Ascending aorta (tissue), 2 donors: ENCODE measurements at places on chromosomes 7 and 10.

DNA sequence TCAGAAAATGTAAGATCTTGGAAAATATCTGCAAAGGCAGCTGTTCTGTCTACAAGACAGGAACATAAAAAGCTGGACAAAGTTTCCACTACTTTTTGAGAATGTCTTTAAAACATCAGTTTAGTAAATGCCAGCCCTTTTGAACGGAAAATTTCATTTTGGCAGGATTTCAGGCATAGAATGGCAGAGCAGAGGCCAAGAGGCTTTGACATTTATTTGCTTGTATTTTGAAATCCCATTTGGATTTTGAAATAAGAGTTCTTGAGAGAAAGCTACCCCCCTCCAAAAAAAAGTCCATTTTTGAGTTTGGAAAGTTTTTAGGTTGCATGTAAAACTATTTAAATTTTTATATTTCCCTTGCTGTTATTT lies 3.1 kb upstream of the ETV1 start:
- DNase-seq = no peak

DNA sequence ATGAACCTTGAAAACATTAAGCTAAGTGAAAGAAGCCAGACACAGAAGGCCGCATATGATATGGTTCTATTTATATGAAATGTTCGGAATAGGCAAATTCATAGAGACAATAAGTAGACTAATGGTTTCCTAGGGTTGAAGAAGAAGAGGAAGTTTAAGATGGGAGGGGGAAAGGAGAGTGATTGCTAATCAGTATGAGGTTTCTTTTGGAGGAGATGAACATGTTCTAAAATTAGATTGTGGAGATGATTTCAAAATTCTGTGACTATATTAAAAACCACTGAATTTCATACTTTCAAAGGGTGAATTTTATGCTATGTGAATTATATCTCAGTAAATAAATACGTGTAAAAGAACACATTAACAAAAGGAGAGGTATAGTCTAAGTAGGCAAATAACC lies 176.4 kb upstream of the HPS1 start:
- DNase-seq = no peak

DNA sequence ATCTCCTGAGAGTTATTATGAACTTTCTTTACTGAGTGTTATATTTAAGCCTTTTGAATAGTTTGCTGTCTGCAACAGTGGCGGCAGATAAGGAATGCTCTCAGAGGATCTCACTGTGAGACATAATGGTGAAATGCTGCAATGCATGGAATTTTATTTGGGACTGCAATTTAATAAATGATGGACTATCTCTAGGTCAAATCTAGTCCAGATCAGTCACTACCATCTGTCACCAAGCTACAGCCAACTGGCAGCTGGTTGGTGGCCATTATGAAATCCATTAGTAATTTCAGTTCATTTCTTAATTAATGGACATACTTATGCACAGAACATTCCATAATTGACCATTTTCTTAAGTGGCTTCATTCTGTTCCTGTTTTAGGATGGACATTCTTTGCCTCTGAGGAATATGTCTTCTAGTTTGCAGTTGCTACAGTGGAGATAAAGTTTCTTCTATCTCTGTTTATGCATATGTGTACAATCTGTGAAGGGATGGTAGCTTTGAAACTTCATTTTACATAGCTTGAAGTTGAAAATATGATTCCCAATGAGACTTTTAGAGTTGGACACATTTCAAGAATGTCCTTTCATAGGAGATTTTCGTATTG lies 586.6 kb downstream of the SUGCT start:
- DNase-seq = no peak

DNA sequence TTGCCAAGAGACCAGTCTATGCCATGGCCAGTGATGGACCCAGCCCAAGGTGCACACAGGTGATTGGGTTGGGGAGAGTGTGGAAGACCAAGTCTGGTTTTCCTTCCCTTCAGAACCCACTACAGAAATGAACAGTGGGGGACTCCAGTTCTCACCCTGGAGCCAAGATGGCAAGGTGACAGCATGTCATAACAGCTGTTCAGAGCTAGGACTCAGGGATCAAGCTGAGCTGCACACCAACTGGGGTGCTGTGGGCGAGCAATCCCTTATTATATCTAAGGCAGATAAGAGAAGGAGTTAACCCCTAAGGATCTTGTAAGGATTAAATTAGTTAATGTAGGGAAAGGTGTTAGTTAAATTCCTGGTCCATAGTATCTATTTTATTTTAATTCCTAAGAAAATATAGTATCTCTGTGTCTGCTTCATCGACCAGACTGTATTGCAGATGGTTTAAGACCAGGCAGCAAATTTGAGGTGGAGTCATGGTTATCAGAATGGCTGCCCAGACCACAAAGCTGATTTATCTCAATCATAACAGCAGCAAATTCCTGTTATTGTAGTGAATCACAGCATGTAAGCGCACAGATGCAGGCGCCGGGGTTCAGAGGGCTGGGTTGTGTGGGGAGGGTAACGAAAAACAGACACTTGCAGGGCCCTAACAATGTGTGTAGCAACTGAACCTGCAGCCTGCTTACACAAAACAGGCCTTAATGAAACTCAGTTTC lies 208.7 kb upstream of the ZNF32 start:
- DNase-seq = no peak

GRCh38 chr7:85150624-85151023 lies 36.2 kb downstream of the SEMA3D start:
- DNase-seq = no peak

DNA sequence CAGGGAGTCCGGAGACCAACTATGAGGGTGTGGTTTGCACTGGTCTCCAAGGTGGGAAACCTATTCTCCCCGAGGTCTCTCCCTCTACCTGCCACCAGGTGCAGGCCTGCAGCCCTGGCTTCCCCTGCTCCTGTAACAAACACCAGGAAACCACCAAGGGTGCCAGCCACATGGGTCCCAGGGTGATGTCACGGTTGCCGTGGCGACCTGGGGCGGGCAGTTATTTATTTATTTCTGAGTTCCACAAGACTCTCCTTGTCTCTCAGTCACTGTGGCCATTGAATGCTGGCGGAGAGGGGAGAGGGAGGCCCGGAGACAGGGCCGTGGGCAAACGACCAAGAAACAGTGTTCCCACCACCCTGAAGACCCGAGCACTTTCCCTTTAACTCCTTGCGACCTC lies 27.0 kb downstream of the MMD2 start:
- DNase-seq = no peak

- no peak for DNase-seq
Measured at GRCh38 chr10:126409821-126410220, 21.5 kb upstream of the ADAM12 start.

GRCh38 chr10:91471602-91472001 lies 61.5 kb downstream of the HECTD2 start:
- DNase-seq = no peak

- no peak for DNase-seq
Measured at GRCh38 chr10:132714096-132714985, 71.6 kb downstream of the NKX6-2 start.

- DNase-seq = peak; percentile 8
Measured at GRCh38 chr7:2968176-2968575, 75.5 kb downstream of the CARD11 start.

GRCh38 chr7:39950473-39951225 lies 593 bp downstream of the CDK13 start:
- DNase-seq = no peak

GRCh38 chr10:114038819-114039218 lies 4.8 kb upstream of the ADRB1 start:
- DNase-seq = no peak

DNA sequence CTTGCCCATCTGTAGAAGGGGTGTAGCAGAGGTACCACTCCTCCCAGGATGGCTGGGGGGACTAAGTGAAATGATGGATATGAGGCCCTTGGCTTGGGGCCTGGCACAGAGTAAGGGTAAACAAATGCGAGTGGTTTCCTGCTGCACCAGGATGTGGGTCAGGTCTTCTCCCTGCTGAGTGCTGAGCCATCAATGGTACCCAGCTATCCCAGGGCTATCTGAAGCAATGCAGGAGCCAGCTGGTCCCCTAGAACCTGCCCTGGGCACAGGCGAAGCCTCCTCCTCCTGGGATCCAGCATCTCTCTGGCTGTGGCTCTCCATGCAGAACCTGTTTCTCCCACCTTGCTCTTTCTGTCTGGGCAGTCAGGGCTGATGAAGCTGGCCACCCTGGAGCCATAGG lies 20.9 kb upstream of the GOLGA7B start:
- no peak for DNase-seq

- no peak for DNase-seq
Measured at GRCh38 chr10:97406064-97406463, 4.9 kb upstream of the RRP12 start.

GRCh38 chr7:36408589-36408988 lies 18.9 kb downstream of the ANLN start:
- DNase-seq = no peak

DNA sequence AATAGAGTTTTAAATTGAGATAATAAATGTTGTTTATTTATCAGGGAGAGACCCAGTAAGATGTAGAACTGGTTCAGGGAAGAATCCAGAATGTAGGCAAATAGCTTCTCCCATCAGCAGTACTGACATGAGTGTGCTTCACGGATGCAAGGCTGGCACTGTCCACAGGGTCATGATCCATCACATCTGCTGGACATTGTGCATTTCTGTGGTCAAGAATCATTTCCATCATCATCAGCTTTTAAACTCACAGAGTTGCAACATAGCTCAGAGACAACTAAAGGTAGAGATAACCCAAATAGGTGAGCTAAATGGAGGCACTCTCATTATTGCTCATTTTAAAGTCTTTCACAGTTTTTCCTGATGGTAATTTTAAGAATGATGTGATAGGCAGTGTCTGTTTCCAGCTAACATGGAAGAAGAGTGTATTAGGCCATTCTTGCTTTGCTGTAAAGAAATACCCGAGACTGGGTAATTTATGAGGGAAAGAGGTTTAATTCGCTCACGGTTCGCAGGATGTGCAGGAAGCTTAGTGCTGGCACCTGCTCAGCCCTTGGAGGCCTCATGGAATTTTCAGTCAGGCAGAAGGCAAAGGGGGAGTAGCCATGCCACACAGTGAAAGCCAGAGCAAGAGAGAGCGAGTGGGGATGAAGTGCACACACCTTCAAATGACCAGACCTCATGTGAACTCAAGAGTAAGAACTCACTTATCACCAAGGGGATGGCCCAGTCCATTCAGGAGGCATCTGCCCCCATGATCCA lies 80.8 kb downstream of the INPP5A start:
- DNase-seq = no peak

- no peak for DNase-seq
Measured at GRCh38 chr7:26284995-26285632, 6.5 kb upstream of the SNX10 start.

GRCh38 chr7:90758933-90759562 lies 162.9 kb downstream of the CDK14 start:
- no peak for DNase-seq

- DNase-seq = no peak
Measured at GRCh38 chr10:3750006-3750816, 34.8 kb downstream of the KLF6 start.

GRCh38 chr7:30266686-30267085 lies 17.7 kb upstream of the ZNRF2 start:
- no peak for DNase-seq

GRCh38 chr10:117663750-117664149 lies 121.2 kb downstream of the EMX2 start:
- DNase-seq = no peak
